T-helper 2 cell (primary cell): ENCODE measurements at places on chromosomes 16 and 17.

DNA sequence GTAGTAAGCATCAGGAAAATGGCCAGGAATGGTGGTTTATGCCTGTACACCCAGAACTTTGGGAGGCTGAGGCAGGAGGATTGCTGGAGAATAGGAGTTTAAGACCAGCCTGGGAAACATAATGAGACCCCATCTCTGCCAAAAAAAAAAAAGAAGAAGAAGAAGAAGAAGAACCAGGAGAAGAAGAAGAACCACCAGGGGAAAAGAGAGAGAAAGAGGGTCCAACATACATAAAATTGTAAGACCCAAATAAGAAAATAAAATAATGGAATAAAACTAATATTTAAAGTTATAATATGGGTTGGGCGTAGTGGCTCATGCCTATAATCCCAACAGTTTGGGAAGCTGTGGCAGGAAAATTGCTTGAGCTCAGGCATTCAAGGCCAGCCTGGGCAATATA lies 408.4 kb downstream of the ZFHX3 start:
- no peak for DNase-seq

- DNase-seq, result no peak
Observed at GRCh38 chr17:67601897-67602296, 115.8 kb upstream of the NOL11 start.

GRCh38 chr16:69927056-69927757 lies 23.9 kb upstream of the CLEC18A start:
- no peak for DNase-seq

- no peak for DNase-seq
Observed at GRCh38 chr16:11268921-11269375, at the start of gene TNP2. TNP2 (minus strand) TSS chr16:11269325; CDS start chr16:11269262, 63 bp downstream.

DNA sequence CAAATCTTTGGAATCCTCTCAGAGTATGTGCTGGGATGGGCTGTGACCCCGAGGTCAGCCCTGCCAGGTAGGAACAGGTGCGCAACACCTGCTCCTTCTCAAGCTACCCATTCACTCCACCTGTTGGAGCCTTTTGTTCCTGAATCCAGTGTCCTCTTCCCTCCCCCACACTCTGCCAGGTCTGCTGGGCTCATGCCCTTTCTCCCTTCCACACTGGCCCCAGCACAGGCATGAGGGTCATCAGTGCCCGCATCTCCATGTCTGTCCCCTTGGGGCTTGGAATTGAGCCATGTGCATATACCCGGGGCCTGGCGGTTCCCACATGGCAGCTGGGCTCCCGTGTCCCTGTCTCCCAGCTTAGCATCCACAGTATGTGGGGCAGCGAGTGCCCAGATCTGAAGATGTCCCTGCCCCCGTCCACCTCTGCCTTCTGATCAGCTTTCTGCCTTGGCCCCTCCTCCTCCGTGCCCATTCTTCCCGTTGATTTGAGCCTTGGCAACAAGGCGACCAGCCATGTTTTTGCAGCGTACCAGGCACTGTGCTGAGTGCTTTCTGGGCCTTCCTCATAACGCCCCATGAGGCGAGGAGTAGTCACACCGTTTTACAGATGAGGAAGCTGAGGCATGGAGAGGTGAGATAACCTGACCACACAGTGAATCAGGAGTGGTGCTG lies 102.2 kb downstream of the RAP1GAP2 start:
- no peak for DNase-seq

DNA sequence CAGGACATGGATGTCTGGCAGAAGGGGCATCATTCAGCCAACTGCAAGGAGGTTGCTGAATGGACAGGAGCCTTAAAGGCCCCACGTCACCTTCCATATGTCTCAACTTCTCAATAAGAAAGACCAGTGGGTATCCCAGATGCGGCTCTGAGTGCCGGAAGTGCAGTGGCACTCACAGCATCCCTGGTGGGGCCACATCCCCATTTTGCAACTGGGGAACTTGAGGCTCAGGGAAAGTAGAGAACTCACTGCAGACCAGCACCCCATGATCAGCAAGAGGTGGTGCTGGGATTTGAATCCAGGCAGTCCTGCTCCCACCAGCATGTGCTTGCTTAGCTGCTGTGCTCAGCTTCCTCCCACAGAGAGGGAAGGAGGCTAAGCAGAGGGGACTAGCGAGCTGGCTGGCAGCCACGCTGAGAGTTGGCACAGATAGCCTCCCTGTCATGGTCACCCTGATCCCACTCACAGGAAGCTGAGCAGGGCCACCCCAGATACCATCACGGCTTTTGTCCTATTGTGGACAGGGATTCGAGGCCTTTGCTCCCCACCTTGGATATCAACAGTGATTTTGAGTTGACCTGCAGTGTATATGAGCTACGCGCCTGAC lies 294.2 kb upstream of the FOXF1 start:
- no peak for DNase-seq

GRCh38 chr17:7017827-7018200 lies 5.0 kb upstream of the BCL6B start:
- peak; percentile 47 for DNase-seq

- DNase-seq, result no peak
Observed at GRCh38 chr16:4241928-4242283, at the start of gene SRL. SRL (minus strand) TSS chr16:4242080; CDS start chr16:4242067, 13 bp downstream.

- DNase-seq, result no peak
Observed at GRCh38 chr17:14616528-14616927, 315.6 kb downstream of the HS3ST3B1 start.

DNA sequence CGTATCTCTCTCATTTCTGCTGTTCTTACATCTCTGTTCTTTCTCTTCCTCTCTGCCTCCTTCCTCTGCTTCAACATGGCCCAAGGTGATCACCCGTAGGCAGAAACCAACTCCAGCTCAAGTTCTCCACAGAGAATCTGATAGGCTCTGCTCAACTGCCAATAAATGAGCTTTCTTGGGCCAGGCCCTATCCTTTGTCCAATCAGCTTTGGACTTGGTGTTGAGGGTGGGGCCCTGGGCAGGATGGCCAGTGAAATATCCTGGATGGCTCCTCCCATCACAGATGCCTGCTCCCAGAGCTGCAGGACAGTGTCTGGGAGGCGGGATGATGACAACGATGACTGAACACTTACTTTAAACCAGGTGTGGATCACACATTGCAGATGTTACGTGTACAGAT lies 17.4 kb upstream of the BRD7 start:
- DNase-seq, result no peak

GRCh38 chr17:5667871-5668270 lies 83.6 kb upstream of the NLRP1 start:
- peak; percentile 3 for DNase-seq

- no peak for DNase-seq
Observed at GRCh38 chr17:45293413-45294211, 23.2 kb downstream of the MAP3K14 start.

DNA sequence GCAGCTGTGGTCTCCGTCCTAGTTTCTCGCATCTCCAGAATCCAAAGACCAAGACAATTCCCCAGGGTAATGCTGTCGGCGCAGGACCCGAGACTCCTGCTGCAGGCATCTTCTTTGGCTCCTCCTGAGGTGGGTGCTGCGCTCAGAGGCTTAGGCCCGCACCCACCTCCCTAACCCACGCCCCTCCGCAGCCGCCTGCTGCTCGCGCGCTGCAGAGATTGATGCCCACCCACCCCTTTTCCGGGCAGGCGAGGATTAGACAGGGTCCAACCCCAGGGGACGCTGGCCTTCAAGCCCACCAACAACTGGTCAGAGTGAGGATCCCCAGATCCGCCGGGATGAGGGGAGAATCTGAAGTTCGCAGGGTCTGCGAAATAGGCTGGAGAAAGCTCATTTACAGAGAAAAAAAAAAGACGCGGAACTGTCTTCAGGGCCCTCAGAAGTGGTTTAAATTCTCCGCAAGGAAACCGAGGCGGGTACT lies 27.9 kb downstream of the SLFN11 start:
- no peak for DNase-seq

GRCh38 chr16:57653936-57654335 lies 14.2 kb upstream of the ADGRG3 start:
- no peak for DNase-seq

DNA sequence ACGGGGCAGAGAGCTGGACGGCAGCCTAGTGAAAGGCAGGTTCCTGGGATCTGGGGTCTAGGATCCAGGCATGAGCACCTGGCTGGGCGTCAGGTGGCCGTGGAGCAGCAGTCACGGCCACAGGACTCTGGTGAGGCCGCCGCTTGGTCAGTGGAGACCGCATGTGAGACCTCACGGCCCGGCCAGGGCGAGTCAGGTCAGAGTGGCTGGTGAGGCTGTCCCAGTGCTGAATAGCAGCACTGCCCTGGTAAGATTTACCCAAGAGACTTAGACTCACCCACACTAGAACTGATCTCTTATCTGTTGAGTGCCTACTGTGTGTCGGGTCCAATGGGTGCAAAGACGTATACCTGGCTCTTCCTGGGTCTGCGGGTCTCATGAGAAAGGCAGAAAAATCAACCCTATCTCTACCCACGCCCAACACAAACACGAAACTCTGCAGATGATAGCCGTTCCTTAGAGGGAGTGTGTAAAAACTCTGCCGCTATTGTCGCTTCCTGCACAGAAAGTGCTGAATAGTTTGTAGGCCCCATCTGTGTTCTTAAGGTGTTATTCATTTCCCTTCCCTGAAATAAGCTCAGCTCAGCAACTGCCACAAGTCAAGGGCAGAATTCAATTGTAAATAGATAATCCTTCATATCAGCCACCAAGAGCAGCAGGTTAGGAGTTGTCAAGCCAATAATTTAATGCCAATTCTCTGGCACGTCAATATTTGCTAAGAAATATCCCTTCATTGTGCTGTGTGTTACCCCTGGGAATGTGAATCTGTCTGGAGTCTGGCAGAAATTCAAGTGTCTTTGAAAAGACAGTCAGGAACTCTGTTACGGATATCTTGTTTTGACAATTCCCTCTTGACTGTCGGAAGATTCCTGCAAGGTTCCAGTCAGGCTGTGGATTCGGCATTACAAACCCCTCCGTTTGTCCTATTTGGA lies 240.0 kb downstream of the NTN1 start:
- DNase-seq, result no peak

- no peak for DNase-seq
Observed at GRCh38 chr17:80652756-80653330, 108.2 kb downstream of the RPTOR start.

- no peak for DNase-seq
Observed at GRCh38 chr16:20849589-20850390, 43.5 kb downstream of the REXO5 start.

DNA sequence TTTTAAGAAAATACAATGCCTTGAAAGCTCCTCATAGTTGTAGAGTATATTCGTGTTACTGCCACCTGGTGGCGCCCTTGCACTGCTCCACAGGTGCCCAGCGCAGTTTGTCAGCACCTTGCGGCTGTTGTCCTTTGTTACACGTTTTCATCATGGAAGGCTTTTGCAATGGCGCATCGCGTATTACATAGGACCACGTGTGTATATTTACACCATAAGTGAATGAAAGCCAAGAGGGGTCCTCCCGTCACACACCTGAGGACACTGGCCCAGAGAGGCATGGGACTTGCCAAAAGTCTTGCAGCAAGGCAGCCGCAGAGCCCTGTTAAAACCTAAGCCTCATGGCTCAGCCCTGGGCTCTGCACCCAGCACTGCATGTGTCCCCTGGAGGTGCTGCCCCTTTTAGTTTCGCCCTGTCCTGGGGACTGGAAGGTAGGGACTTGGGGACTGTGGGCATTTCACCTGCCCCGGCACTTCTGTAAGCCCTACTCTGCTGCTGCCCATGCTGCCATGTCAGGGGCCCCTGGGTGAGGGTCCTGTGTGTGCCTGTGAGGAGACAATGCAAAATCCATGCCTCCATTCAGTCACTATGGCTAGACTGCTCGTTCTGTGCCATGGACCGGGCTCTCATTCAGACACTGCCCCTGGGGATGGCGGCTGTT lies 24.3 kb downstream of the POLR3E start:
- DNase-seq, result peak; percentile 48

DNA sequence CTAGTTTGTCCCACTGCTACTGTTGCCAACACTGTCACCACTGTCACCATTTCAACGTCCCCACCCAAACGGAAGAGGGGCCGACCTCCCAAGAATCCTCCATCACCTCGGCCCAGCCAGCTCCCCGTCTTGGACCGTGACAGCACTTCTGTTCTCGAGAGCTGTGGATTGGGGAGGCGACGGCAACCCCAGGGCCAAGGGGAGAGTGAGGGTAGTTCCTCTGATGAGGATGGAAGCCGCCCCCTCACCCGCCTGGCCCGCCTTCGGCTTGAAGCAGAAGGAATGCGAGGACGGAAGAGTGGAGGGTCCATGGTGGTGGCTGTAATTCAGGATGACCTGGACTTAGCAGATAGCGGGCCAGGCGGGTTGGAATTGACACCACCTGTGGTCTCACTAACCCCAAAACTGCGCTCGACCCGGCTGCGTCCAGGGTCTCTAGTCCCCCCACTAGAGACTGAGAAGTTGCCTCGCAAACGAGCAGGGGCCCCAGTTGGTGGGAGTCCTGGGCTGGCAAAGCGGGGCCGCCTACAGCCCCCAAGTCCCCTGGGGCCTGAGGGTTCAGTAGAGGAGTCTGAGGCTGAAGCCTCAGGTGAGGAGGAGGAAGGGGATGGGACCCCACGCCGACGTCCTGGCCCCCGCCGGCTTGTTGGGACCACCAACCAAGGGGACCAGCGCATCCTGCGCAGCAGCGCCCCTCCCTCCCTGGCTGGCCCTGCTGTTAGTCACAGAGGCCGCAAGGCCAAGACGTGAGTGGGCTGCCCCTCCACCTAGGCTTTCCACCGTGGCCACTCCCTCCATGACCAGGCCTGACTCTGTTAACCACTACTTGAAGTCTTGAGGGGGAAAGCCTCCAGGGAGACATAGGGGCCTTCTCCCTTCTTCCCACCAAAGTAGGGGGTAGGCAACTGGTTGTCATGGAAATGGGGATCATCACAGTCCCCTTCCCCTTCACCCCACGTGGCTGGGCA lies 9.0 kb upstream of the PHKG2 start:
- DNase-seq, result no peak

- peak; percentile 79 for DNase-seq
Observed at GRCh38 chr17:57995076-57995956, 7.3 kb upstream of the VEZF1 start.

DNA sequence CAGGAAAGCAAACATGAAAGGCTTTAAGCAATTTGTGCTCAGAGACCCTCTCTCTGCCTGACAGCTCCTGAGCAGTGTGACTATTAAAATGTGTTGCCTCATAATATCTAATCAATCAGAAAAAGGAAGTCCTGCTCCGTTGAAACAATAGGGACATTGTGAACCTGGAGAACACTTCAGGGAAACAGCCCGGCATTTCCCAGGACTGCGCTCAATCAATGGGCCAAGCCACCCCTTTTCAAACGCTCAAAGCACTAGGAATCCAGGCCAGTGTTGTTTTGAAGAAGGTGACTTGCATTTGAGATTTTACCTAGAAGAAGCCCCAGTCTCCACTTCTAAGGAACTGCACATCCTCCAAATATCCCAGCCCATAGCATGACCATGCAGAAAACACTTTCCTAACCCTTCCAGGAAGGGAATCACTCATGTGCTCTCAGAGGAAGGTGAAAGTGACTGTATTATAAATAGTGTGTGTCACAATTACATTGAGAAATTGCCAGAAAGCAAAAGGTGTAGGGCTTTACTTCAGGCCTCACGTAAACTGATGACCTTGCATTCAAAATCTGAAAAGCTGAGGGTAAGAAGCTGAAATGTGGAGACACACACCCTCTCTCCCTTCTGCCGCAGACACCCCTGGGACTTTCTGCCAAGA lies 19.4 kb downstream of the CDRT4 start:
- DNase-seq, result no peak

DNA sequence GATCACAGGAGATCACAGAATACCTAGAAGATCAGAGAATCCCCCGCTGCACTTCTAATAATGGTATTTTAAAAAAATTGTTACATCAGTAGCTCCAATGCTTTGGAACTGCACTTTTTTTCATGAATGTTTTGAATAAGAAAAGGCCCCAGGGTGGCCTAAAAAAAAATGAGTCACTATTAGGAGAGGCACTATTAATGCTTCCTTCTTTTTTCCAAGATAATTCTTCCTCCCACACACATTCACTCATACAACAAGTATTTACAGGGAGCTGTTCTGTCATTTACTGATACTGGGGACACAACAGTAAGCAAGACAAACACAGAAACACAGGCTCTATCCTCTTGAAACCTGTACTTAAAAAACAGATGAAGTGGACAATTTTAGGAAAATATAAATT lies 675 bp upstream of the PDZD9 start:
- no peak for DNase-seq
